ENCODE measurements at places on chromosomes 3 and 15.

DNA sequence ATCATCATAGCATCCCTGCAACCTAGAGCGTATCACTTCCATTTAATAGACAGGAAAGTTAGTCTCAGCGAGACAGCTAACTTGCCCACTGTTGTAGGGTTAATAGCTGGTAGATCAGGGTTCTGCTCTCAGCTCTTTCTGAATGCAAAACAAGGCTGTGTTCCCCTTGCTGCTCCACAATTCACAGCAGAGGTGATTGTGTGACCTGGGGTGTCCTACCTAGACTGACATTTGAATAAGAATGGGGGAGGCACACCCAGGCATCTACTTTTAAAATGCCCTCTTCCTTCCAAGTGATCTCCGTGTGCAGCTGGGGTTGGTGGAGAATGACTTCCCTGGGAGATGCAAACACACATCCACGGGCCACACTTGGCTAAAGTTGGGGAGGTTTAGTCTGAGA, 43.0 kb upstream of the CACNA2D3 start:
- DNase-seq: no peak

- no peak for DNase-seq
Measured at GRCh38 chr15:85913461-85913860, 118.7 kb upstream of the KLHL25 start.

DNA sequence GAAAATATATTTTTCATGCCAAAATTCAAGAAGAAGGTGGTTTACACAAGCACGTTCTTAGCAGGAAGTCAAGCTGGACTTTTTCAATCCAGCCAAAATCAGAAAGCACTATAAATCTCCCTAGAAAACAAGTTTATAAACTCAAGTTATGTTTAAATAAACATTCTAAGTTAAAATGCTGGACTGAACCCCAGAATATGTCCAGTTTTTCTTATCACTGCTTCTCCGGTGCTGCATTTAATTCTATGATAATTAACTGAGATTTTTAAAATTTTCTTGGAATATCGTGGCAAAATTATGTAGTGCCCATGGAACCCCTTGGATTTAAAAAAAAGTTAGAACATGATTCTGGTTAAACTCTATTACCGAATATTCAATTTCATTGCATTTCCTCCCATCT, 218.2 kb upstream of the MDFIC2 start:
- DNase-seq: no peak

- DNase-seq: no peak
Measured at GRCh38 chr3:112004669-112005068, 5.9 kb downstream of the TAGLN3 start.

- DNase-seq: no peak
Measured at GRCh38 chr15:56783156-56783856, 50.0 kb upstream of the ZNF280D start.
